ENCODE measurements at places on chromosomes 12 and 14.
A peak's percentile ranks its signal among the peaks of the same experiment; 100 is the strongest.

DNA sequence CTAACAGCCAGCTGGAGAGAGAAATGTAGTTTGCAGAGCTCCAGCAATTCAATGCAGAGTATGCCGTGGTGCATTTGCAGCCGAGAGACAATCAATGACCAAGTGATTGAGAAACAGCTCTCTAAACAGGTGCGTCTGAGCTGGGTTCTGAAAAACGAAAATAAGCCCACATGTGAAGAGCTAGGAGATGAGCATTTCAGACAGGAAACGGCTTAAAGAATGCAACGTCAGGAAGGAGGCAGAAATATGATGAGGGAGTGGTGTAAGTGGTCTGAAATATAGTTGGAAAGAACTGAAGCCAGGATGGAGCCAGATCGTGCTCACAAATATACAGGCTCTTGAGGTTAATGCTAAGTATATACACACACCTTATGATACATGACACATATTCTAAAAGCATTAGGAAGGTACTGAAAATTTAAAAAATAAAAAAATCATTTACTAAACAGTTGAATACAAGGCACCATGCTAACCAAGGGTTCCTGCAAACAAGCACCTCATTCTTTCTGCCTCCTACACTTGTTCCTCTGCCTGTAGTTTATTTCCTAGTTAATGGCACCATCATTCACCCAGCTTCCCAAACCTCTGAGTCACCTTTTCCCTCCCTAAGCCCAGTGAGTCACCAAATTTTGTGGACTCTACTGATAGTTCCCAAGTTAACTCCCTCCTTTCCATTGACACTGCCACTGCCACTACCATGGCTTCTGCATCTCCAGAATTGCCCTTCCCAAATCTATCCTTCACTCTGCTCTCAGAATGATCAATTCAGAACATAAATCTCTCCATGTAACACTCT lies 2.3 kb upstream of the GARIN2 start:
- peak; percentile 61 for DNase-seq

GRCh38 chr12:50073206-50073605 lies 11.9 kb upstream of the SMARCD1 start:
- DNase-seq = no peak

GRCh38 chr12:52901715-52902541 lies 2.9 kb downstream of the KRT8 start:
- DNase-seq = no peak

- DNase-seq = no peak
Measured at GRCh38 chr14:72128629-72129028, 196.4 kb downstream of the RGS6 start.

DNA sequence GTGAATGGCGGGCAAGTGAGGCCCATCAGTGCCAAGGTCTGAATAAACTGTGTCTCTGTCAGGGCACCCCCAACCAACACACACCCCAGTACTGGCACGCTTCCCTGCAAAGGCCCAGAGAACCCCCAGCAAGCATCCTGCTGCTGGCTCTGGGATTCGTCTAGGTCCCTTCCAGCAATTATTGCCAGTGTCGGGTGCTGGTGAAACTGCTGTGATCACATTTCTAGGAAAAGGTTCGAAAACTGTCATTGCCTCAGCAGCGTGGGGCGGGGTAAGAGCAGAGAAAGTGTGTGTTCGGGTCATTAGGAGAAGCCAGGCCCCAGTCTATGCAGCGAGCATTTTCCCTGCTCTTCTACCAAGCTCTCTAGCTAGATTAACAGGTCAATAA lies 2.5 kb downstream of the FAM222A start:
- no peak for DNase-seq

DNA sequence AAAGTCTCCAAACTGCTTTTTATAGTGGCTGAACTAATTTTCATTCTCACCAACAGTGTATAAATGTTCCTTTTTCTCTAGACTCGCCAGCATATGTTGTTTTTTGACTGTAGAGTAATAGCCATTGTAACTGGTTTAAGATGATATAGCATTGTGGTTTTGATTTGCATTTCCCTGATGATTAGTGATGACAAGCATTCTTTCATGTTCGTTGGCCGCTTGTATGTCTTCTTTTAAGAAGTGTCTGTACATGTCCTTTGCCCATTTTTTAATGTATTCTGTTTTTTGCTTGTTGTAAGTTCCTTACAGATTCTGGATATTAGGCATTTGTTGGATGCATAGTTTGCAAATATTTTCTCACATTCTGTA lies 404.9 kb downstream of the FLRT2 start:
- DNase-seq = no peak

GRCh38 chr12:6606331-6607131 lies 648 bp downstream of the CHD4 start:
- DNase-seq = peak; percentile 73

DNA sequence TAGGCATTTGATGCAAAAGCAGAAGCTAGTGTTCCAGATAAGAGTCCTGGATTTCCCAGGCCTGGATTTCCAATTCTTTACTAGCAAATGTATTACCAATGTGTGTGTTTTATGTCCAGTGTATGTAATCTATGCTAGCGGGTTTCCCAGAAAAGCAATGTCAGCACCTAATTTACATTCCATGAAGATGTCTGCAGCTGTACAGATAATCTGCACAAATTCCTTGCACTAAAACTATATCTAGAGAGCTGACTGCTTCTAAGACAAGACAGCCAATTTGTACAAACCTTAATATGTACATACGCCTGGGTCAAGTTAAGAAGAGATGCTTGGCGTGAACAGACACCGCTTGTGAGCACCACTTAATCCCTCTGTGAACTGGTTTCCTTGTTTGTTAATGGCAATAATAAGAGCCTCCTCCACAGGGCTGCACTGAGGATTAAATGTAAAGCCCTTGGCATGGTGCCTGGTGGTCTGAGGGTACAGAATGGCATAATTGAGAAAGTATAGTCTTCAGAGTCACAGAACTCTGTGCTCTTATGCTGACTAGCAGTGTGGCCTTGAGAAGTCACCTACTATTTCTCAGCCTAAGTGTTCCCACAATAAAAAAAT lies 185.6 kb downstream of the EPS8 start:
- DNase-seq = no peak

- peak; percentile 80 for DNase-seq
Measured at GRCh38 chr14:92646952-92647796, 101.3 kb downstream of the LGMN start.

GRCh38 chr14:95394297-95395097 lies 74.8 kb upstream of the CLMN start:
- DNase-seq = no peak

DNA sequence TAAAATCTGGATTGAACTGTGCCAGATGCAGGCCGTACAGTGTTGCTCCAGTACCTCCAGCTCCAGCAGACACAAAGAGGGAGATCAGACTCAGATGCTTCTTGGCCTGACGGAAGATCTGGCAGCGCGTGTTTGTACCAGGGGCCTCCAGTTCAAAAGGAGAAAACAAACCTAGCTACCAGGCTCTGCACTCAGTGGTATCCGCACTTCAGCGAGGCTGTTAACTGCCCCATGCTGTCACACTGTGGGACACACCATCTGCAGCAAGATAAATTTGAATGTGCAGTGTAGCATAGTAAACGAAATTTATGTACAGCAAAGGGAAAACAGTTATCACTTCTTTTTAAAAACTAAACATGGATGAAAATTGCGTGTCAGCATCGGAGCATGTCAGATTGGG lies 5.1 kb downstream of the DYNC1H1 start:
- DNase-seq = no peak

DNA sequence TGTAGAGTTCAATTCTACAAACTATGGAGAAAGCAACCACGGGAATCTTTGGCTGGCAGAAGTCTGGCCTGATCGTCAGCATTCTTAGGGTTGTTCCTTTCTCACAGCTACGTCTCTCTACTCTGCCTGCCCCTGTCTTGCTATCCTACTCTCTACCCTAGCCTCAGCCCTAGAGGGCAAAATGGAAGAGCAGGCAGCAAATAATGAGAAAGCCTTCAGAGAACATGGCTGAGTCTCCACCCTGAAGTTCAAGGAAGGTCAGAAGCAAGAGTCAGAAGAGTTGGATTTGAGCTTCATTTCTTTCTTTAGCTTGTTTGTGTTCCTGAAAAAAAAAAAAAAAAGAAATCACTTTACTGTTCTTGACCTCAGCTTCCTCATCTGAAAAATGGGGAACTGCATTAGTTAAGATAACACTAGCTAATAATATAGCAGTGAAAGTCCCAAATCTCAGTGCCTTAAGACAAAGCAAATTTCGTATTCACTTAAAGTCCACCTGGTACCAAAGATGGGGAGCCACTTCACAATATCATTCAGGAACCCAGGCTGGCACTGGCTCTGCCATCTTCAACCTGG lies 50.2 kb upstream of the CCND2 start:
- no peak for DNase-seq

DNA sequence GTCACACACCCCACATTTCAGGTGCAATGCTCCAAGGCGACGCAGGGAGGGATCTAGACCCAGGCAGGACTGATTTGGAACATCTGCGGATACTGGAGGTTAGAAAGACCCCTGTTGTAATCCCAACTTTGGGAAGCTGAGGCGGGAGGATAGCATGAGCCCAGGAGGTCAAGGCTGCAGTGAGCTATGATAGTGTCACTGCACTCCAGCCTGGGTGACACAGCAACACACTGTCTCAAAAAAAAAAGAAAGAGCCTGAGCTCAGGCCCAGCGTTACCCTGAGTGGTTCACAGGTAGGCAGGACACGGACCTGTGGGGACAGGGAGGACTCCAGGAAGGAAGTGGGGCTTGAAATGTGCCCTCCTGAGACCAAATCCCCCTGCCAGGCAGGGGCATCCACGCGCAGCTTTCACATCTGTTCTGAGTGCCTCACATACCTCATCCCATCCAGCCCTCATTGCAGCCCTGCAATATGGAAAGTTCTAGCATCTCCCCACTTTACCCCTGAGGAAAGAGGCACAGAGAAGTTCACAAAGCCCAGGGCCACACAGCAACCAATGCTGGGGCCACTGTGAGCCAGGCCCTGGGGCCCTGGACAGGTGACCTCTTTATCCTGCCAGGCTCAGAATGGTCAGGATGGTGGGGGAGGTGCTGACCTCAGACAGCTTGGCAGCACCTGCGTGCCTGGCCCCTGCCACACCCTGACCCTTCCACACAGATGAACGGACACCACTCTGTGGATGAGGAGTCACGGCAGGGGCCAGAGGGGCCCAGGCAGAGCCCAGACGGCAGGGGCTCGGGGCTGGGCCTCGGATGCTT lies 34.1 kb downstream of the CCDC85C start:
- no peak for DNase-seq

DNA sequence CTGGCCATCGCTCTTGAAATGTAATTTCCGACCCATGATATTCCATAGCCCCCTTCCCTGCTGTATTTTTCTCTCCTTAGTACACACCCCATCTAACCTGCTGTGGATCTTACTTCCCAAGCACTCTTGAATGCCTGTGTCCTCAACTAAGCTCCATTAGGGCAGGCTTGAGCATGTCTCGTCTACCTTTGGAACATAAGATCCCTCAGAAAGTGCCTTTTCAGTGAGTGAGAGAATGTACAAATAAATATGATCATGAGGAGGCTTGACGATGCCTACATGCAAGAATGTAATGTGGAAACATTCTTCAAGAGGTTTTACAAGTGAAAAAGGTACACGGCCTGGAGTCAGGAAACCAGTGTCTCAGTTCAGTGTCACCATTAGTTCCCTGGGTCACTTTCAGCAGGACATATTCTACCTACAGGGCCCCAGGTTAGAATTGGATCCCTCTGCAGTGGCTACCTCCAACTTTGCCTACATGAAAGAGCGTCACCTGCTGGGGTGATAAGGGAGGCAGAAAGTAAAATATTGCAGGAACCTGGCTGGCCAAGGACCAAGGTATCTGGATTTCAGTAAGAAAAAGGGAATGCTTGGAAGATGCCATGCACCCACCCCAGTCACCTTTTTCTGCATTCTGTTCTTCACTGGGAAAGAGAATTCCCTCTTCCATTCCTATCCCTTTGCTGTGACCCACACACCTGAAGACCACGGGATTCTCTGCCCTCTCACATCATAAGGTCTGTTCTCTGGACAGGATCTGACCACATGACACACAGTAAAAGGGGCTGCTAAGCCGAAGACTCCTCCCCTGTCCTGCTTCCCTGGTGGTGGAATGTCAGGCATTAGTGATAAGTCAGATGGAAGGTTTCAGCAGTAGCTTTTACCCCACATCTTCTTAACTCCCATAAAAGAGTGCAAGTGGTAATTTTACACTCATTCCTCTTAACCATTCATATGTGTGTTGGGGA lies 24.6 kb upstream of the SERPINA1 start:
- DNase-seq = no peak

GRCh38 chr12:109709401-109709991 lies 4.1 kb upstream of the FAM222A start:
- no peak for DNase-seq

- DNase-seq = no peak
Measured at GRCh38 chr14:62015945-62016344, 253.7 kb downstream of the SNAPC1 start.

- peak; percentile 26 for DNase-seq
Measured at GRCh38 chr12:64171715-64172114, 50.4 kb downstream of the KICS2 start.

DNA sequence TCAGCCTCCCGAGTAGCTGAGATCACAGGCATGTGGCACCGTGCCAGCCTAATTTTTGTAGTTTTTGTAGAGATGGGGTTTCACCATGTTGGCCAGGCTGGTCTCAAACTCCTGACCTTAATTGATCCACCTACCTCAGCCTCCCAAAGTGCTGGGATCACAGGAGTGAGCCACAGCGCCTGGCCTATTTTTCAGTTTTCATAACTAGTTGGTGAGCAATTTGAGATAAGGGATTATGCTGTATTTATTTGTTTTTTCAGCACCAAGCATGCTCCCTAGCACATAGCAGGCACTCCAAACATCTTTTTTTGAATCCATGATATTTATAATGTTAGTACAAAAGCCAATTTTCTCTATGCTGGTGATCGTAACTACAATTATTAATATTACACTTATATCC lies 541.2 kb downstream of the SNAPC1 start:
- DNase-seq = no peak

GRCh38 chr12:26317942-26318575 lies 122.7 kb downstream of the SSPN start:
- peak; percentile 16 for DNase-seq

DNA sequence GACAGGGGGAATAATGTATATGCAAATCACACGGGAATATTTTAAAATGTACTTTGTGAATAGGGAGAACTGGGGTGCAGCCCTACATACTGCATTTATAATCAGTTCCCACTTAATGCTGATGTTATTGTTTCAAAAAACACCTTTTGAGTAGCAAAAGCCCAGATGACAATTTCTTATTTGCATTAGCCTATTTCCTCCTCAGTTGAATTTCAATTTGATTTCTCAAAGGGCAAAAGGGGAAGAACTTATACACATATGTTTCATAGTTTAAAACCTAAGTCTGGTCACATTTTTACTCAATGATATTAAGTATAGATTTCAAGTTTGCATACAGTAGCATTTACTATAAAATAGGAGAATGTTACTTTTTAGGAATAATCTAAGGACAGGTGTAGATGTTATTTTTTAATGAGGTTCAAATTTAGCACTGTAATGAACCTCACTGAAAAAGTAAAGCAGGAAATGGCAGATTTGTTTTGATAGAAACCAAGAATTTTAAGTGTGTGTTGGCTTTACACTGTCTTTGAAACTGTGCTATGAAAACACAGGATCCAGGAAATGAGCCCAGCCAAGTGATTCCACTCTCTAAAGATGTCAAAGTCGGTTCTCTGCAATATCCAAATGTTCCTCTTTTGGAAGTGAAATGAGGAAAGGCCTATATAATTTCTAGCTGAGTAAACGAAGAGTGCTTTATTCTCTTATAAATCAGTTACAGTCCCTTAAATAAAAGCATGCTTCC lies 367.4 kb downstream of the BTG1 start:
- no peak for DNase-seq

Data from hepatic stellate cell (primary cell).